Gastroesophageal sphincter (tissue), 4 donors: ENCODE measurements at places on chromosomes 6 and 20. TPM values are rescaled to one million over a fixed set of nuclear protein-coding genes. Genes with fewer than 3 reads are reported as not detected.

DNA sequence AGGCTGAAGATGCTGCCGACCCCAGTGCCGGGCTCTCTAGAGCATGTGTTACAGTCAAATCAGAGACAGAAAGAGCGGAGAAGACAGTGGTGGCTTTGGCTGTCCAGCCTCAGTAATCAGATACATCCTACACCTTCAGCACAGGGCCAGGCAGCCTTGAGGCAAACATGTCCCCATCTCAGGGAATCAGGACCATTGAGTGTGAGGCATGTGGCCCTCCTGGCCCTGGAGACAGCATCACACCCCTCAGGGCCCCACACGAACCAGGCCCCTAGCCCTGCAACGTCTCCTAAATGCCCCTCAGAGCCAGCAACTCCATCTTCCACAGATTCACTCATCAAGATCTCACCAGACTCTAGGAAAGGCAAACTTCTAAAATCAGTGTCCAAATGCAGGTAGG lies 24.5 kb downstream of the PXDC1 start:
- no peak for ATAC-seq
- no peaks in the 10 kb centered on the region for H3K27me3 ChIP-seq
- H3K4me1 ChIP-seq: peaks cover 64% of the 10 kb centered on the region

- H3K4me1 ChIP-seq: peaks cover 20% of the 10 kb centered on the region
- H3K27ac ChIP-seq: no peak overlapping the region
- no peaks in the 10 kb centered on the region for H3K27me3 ChIP-seq
- no peak overlapping the region for H3K4me3 ChIP-seq
- H3K36me3 ChIP-seq: no peaks in the 10 kb centered on the region
These were observed 32.7 kb downstream of the PLN start for GRCh38 chr6:118580585-118581419.

The MYH7B gene
- total RNA-seq: 0.13 TPM

The BPIFA1 gene
- not detected for total RNA-seq

GRCh38 chr6:17930321-17930993 lies 57.0 kb downstream of the KIF13A start:
- H3K27ac ChIP-seq: peak overlapping the region; percentile 83
- H3K27me3 ChIP-seq: no peaks in the 10 kb centered on the region
- H3K4me1 ChIP-seq: peaks cover 98% of the 10 kb centered on the region
- H3K4me3 ChIP-seq: no peak overlapping the region

The SCGN gene
- 1.3 TPM for total RNA-seq

- ATAC-seq: no peak
- no peaks in the 10 kb centered on the region for H3K36me3 ChIP-seq
- no peak overlapping the region for H3K27ac ChIP-seq
- no peaks in the 10 kb centered on the region for H3K27me3 ChIP-seq
These were observed 279.2 kb upstream of the EXOC2 start for GRCh38 chr6:971981-972640.

The DLK2 gene
- not detected for total RNA-seq

The MAP7 gene
- total RNA-seq: 1.1 TPM

The PRPF6 gene
- 73.0 TPM for total RNA-seq

GRCh38 chr20:35296101-35296554 lies 3.9 kb upstream of the FAM83C start:
- H3K4me1 ChIP-seq: no peaks in the 10 kb centered on the region
- no peak for ATAC-seq
- H3K27ac ChIP-seq: no peak overlapping the region
- H3K36me3 ChIP-seq: no peaks in the 10 kb centered on the region

DNA sequence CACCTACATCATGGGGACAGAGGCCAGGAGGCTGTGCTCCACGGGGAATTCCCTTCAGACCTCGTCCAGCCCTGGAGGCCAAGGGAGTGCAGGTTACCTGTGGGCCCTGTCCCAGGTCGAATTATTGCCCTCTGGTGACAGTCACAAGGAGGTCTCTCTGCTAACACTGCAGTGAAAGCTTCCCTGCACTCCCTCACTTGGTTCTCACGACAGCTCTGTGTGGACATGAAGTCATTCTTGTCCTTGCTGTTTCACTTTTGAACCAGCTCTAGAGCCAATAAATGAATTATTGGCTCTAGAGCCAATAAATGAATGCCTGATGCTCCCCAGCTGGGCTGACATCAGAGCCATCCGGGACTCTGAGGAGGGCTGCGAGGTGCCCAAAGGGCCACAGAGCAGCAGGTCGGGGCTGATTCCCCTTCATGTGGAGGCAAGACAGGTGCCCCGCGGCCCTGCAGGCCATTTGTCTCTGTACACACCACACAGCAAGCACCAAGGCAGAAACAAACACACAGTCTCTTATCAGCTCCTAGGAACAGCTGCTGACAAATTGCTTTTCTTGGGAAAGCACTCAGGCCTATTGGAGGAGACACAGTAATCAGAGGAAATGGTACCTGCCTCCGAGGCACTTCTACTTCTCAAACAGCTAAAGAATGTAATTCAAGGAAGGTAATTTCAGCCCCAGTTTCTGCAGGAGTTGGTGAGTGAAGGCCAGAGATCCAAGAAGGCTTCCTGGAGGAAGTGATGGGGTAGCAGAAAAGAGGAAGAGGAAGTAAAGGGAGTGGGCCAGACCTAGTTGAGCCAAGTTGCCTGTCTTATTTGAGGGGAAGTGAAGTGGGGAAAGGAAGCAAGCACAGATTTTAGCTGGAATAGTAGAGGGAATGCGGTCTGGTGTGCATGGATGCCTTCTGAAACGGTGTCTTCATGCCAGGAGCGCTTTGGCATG lies 27.5 kb upstream of the TBXT start:
- H3K27ac ChIP-seq: no peak overlapping the region
- H3K36me3 ChIP-seq: no peaks in the 10 kb centered on the region
- H3K4me3 ChIP-seq: no peak overlapping the region
- H3K4me1 ChIP-seq: no peaks in the 10 kb centered on the region

DNA sequence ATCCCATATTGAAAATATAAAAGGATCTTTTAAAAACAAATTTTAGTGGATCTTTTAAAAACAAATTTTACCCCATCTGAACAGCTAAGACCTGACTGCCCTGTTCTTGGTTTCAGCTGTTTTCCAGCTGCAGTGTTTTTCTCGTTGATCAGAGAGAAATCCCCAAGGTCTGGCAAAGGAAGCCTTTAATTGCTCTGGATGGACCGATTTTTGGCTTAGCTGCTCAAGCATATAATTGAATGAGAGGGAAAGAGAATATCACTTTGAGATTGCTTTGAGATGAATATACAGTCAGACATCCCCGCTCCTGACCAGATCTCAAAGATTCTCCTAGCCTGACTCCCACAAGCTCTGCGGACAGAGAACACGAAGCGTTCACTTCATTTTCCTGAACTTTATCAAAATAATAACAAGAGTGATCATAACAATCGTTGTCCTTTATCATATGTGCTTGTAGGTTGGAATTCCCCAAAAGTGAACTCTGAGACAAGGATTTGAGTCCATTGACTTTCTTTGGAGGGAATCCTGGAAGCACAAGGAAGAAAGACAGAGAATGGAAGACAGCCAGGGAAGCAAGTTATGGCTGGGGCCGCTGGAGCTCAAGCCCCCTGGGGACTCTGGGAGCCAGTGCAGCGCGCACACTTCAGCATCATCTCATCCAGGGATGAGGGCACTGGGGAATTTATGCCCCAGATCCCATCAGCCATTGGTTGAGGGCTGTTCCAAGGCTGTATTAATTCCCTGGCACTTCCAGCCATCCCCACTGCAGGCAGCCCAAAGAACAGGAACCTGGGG lies 101.3 kb downstream of the SNX5 start:
- no peaks in the 10 kb centered on the region for H3K36me3 ChIP-seq
- peak overlapping the region; percentile 12 for H3K27ac ChIP-seq
- H3K27me3 ChIP-seq: no peaks in the 10 kb centered on the region
- H3K4me1 ChIP-seq: peaks cover 4% of the 10 kb centered on the region

The SYCP2 gene
- total RNA-seq: 4.7 TPM

The PRICKLE4 gene
- 2.4 TPM for total RNA-seq

The RGS17 gene
- total RNA-seq: not detected

DNA sequence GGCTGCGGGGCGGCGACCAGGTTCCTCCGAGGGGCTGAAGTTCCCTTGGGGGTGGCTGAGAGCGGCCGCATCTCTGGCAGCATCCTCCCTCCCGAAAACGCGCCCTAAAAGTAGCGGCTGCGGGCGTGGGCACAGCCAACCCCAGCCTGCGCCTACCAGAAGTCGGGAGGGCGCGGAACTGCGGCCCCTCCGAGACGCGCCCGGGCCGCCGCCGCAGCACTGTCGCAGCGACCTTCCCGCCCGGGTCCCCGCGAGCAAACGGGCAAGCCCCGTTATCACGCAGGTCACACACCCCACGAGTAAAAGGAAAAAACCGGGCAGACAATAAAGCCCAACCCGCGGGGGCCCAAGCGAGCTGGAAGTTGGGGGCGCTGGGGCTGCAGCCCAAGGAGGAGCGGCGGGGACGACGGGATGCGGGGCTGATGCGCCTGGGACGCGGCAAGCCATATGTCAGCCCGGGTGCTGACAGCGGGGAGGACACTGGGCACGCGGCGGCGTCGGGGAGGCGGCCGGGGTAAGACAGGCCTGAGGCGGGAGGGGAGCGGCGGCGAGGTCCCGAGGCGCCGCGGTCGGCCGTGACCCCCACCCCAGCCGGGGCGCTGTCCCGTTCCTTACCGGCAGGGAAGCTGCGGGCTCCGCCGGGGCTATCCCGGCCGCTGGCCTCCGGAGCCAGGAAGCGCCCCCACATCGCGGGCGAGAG lies 659 bp downstream of the CEP85L start:
- H3K27ac ChIP-seq: peak overlapping the region; percentile 99
- ATAC-seq: peak; percentile 66
- H3K36me3 ChIP-seq: no peaks in the 10 kb centered on the region
- peaks cover 44% of the 10 kb centered on the region for H3K4me1 ChIP-seq

DNA sequence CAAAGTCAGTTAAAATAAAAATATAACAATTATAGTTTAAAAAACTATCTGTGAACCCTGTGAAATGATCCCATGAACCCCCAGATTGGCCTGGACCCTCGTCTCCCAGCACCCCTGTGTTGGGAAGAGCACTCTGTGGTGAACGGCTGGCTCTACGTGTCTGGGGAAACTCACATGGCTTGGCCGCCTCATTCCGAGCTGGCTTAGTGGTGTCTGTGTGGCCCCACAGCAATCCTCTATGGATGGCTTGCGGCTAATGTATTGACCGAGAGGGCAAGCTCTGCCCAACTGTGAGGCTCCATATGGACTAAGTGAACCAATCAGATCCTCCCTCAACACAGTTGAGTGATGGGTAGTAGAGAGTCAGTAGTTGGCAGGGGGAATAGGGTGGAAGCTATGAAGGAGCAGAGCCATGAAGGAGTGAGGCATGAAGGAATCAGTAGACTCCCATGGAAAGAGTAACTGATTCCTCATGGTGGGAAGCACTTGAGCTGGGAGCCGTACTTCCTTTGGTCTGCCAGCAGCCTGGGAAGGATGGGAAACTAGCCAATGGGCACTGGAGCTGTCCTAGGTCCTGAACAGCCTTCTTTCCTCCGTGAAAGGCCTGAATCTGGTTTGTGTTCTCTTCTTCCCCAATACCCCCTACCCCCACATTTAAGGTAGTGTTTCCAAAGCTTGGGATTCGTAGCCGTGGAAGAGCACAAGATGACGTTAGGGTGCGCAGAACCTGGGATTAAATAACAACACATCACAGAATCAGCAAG lies 21.6 kb upstream of the ZNF831 start:
- ATAC-seq: no peak
- no peak overlapping the region for H3K4me3 ChIP-seq
- no peaks in the 10 kb centered on the region for H3K27me3 ChIP-seq
- H3K36me3 ChIP-seq: no peaks in the 10 kb centered on the region
- H3K4me1 ChIP-seq: peaks cover under 1% of the 10 kb centered on the region
- no peak overlapping the region for H3K27ac ChIP-seq

The NPEPL1 gene
- total RNA-seq: 57.3 TPM

DNA sequence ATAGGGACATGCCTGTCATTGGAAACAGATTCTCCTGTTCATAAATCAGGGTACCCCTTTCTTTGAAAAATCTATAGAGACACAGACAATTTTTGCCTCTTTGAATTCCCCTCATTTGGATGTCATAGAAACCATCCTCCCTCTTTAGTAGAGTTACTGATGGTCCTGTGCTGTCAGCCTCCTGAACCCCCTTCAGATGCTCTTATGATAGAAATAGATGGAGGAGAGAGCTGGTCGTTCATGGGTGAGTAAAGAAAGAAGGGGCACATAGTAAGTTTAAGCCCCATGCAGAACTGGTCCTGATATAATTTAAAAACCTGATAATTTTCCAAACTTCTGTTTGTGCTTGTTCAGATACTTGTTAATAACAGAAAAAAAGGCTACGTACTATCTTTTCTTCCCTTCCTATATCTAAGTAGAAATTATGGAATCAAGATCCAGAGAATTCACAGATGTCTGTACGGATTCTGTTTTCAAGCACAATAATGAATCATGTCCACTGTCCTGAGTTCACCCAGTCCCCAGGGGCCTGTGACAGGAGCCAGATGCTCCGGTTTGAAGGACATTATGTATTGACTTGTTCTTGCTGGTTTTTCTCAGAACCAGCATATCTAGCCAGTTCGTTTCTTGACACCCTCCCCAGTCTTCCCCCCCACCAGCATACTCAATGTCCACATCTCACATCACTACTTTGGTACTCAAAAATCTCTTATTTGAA lies 78.1 kb downstream of the NCOA7 start:
- H3K27me3 ChIP-seq: no peaks in the 10 kb centered on the region
- no peak overlapping the region for H3K4me3 ChIP-seq
- peaks cover 19% of the 10 kb centered on the region for H3K4me1 ChIP-seq
- ATAC-seq: no peak
- peak overlapping the region; percentile 59 for H3K27ac ChIP-seq

- no peak overlapping the region for H3K4me3 ChIP-seq
- ATAC-seq: no peak
- H3K27ac ChIP-seq: no peak overlapping the region
These were observed 269.7 kb downstream of the THBS2 start for GRCh38 chr6:168983925-168984324.
